Left cardiac atrium (tissue), 4 donors: ENCODE measurements at places on chromosomes 7 and 10. TPM values are rescaled to one million over a fixed set of nuclear protein-coding genes. Genes with fewer than 3 reads are reported as not detected.

- DNase-seq, result peak; percentile 71
Measured at GRCh38 chr10:89283936-89284475, 17.8 kb upstream of the IFIT2 start.

DNA sequence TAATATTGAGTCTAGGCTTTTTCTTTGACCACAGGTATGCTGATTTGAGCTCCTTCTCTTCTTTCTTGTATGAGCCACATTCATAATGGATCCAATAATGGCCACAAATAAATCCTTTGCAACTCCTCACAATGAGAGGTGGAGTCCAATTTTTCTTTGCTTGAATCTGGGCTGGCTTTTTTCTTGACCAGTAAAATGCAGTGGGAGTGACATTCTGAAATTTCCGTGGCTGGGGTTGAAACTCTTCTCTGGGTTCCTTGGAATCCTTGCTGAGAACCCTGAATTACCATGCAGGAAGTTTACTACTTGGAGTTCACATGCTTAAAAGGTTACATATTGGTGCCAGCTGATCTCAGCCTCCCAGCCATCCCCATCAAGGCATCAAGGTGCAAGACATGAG lies 22.4 kb upstream of the FAM180A start:
- no peak for DNase-seq

DNA sequence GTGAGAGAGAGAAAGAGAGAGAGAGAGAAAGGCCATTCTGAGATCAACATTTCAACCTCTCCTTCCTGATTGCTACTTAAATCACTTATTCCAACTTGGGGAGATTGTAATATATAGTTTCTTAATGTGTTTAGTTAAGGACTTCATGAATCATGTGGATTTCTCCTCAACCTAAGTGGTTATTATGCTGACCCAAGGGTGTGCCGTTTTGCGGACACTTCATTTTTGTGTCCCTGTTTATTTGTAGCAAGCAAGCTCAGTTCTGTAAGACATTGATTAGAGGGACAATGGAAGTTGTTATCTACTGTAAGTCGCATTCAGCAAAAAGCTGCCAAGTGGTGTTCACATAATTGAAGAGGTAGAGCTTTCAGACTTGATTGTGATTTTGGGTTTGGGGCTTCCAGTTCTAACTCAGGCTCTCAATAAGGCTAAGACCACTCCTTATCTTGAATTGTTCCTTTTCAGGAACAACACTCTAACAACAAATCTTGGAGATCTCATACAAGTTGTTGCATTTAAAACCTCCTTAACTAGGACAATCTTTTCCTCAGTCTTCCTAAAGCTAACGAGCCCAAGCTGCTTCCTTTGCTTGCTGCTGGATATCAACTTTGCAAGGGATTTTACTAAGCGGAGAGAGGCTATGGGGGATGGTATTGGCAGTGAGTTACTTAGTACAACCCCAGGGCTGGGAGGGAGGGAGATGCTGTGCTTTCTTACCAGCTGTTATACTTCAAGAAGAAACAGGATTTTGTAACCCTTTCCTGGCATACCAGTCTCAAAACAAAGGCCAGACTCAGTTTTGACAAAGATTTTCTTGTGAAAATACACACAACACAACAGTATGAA lies 19.8 kb upstream of the COL1A2 start:
- peak; percentile 35 for DNase-seq

- DNase-seq, result no peak
Measured at GRCh38 chr10:88668465-88668864, 4.2 kb downstream of the LIPF start.

- no peak for DNase-seq
Measured at GRCh38 chr7:40348126-40348728, 213.4 kb downstream of the SUGCT start.

DNA sequence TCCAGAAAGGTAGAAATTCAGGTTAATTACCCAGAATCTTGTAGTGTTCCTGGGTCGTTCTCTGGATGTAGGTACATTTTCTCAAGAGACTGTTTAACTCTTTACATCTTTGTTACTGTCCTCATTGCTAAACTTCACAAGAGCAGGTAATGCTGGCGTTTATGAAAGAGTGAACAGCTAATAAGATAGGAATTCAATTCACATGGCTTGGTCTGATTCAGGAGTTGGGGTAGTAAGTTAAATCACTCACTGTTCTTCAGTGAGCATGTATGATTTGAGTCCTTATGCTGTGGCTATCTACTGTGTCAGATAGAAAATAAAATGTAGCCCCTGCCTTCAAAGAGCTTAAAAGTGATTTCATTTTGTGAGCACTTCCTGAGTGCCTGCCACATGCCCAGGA lies 480.0 kb downstream of the LRMDA start:
- DNase-seq, result no peak

GRCh38 chr7:2968176-2968575 lies 75.5 kb downstream of the CARD11 start:
- DNase-seq, result no peak

- no peak for DNase-seq
Measured at GRCh38 chr7:908159-908581, 31.8 kb downstream of the GET4 start.

- DNase-seq, result no peak
Measured at GRCh38 chr10:5557799-5558771, 33.3 kb downstream of the CALML3 start.

GRCh38 chr10:23432639-23433038 lies 6.2 kb upstream of the OTUD1 start:
- no peak for DNase-seq

DNA sequence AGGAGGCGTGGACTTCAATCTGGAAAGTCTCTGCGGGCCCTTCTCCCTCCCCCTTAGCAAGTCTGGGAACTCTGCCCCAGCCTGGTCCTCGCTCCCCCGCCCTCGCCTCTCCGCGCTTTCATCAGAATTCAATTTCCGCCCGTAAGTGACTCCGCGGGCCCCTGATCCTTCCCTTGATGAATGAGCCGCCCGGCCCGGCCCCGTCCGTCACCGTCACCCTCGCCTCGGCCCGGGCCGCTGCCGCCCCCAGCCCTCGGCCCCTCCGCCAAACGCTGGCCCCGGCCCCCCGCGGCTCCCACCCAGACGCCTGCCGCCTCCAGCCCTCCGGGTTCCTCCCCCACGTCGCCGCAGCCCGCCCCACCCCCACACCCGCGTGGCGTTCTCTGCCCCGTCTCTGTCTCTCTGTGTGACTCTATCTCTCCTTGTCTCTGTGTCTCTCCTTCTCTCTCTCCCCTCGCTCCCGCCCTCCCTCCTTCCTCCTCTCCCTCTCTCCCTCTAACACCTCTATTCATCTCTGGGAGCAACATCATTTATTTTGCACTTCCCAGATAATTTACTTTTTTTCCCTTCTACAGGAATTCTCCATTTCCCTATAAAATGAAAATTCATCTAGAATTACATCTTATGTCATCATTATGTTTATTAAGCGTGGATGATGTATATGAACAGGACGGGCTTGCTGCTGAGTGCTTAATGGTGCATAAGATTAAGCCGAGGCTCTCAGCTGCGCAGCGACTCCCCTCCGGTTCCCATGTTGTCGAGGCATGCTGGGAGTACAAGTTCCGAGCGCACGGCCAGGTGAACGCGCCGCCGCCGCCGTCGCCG lies 91.2 kb upstream of the PAX2 start:
- no peak for DNase-seq

GRCh38 chr10:3714531-3714930 lies 70.5 kb downstream of the KLF6 start:
- no peak for DNase-seq

- no peak for DNase-seq
Measured at GRCh38 chr7:44733708-44734481, 14.8 kb upstream of the ZMIZ2 start.

DNA sequence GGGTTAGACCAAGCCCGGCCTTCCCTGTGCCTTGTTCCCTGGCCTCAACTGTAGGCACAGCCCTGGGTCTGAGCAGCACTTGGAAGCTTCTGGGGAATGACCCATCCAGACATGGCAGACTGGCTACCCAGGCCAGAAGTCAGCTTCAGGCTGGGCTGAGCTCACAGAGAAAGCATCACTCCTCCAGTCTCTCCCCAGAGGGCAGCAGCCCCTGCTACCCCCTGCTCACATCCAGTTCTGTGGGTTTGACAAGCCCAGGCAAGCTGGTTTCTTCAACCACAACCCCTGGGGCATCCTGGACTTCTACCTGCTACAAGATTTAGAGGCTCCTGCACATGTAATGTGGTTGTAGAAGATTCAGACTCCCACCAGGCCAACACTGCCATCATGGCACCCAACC lies 9.0 kb downstream of the C10orf71 start:
- no peak for DNase-seq

- DNase-seq, result no peak
Measured at GRCh38 chr10:114110174-114110972, 63.6 kb downstream of the CCDC186 start.

DNA sequence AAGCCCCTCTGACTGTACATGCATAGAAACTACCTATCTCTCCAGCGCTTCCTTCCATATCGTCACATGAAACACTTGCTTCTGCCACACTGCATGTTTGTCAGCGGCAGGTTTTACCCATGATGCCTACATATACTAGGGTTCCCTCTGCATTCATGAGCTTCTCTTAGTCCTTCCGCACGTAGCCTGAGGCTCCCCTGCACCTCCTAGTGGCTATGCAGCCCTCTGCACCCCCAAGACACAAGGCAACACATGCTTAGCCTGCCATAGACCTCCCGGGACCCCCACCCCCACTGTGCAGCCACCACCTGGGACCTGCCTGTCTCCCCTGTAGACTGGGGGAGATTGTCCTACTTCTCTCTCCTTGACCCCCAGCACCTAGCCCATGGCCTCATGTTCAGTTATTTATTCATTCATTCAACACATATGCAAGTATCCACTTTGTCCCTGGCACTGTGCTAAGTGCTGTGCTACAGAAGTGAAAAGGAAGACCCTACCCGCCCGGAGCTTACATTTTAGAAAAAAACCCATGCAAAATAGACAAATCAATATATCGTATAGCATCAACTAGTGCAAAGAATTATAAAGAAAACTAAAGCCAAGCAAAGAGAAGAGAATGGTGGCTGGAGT lies 23.5 kb downstream of the TMEM273 start:
- no peak for DNase-seq

- peak; percentile 65 for DNase-seq
Measured at GRCh38 chr10:132397671-132398565, 918 bp downstream of the PWWP2B start.

GRCh38 chr10:70714951-70715350 lies 42.6 kb downstream of the ADAMTS14 start:
- DNase-seq, result no peak

The CH25H gene
- 0.44 TPM for total RNA-seq

The RGS10 gene
- total RNA-seq, result 12.5 TPM

The MYOF gene
- 33.0 TPM for total RNA-seq

The LGI1 gene
- total RNA-seq, result not detected

The DNAH11 gene
- total RNA-seq, result 2.9 TPM

The MMD2 gene
- not detected for total RNA-seq
